ENCODE measurements at places on chromosomes 12 and 14.
A peak's percentile ranks its signal among the peaks of the same experiment; 100 is the strongest.

DNA sequence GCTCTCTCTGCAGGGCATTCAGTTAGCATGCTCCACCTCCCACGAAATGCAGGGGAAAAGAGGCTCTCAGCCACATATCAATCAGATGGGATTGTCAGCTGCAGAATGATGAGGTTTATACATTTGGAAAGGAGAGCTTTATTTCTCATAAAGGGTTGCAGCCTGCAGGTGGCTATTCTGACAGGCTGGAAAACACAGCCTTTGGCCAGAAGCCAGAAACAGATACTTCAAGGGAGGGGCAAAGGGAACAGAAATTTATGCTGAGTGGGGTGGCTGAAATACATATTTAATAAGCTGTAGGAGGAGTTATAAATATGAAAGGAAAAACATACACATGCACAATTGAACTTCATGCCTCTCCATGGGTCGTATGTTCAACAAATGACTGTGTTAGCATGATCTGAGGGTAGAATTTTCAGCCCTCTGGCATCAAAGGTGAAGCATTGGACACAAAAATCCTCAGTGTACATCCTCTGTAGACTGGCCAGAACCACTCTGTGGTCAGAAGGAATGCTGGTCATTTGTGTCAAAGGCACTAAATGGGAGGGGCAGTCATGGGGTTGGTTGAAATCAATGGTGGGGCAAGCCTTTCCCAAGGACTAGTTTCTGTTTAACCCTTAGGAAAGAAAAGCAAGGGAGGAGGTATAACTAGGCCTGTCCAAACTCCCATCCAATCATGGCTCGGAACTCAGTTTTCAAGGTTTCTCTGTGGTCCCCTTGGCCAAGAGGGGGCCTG, 62.4 kb downstream of the TMX1 start:
- DNase-seq: no peak

GRCh38 chr12:130425698-130426245, 88.1 kb downstream of the PIWIL1 start:
- no peak for DNase-seq

GRCh38 chr14:29061702-29062101, 295.1 kb downstream of the FOXG1 start:
- no peak for DNase-seq

- no peak for DNase-seq
Observed at GRCh38 chr12:98410356-98410755, 105.0 kb upstream of the TMPO start.

DNA sequence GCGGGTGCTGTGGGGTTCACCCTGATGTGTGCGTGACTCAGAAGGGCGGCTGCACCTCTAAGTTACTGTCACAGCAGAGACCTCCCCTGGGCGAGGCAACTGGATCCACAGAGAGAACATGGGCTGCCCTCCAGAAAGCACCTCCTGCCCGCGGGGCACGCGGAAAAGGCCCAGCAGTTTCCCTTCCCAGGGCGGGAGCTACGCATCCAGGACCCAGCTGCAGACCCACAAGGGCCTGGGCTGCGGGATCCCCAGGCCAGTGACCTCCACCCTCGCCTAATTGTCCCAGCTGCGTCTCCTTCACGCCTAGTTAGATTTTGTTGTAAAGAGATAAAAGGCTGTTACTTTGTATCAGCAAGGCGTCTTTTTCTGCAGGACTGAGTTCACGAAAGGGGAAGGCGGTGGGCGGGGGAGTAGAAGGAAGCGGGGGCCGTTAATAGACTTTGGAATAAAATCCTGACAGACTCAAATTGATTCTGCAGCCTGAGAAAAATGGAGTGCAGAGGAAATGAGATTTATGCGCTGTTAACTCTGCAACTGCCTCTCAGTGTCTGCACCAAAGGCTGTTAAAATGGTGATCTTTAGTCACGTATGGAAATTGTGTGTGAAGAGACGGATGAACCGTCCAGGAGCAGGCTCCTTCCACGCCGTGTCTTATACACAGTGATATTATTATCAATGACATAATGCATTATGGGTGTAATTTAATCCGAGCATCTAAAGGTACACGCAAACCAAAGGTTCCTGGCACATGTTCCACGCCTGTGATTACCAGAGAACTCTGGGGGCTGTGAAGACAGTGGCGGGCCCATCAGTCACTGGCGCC, 65.9 kb upstream of the FBRSL1 start:
- no peak for DNase-seq

GRCh38 chr14:96084796-96085195, 45.6 kb downstream of the C14orf132 start:
- DNase-seq: no peak

DNA sequence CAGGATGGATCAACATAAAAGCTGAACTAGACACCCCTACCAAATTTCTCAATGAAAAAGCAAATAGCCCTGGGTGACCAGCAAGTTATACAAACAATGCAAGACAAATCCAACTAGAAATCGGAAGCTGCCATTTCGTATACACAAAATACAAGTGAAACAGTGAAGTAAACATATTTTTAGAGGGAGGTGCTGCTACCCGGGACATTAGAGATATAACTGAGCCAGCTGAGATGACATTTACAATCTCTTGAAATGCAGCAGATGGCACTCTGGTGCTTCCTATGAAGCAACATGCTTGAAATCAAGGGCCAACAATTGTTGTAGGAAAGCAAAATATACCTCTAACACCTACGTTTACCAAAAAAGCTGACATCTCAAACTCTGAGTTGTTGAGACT, 25.5 kb downstream of the BDKRB1 start:
- DNase-seq: no peak

DNA sequence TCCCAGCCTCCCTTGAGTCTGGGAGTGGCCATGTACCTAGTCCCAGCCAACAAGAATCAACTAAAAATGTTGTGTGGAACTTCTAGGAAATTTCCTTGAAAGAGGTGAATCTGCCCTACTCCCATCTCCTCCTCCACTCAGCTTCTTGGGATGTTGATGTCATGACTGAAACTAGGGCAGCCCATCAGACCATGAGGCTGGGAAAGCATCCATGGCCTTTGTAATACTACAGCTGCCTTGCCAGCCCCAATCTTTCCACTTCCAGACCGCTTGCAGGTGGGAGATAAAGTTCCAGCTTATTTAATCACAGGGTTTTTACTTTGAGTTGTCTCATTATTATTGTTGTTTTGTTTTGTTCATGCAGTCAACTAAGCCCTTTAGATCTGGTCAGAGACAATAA, 170.3 kb upstream of the LMNTD1 start:
- DNase-seq: no peak

- DNase-seq: no peak
Observed at GRCh38 chr14:36478782-36479181, 41.2 kb downstream of the NKX2-1 start.

- DNase-seq: no peak
Observed at GRCh38 chr12:50517421-50518048, 12.8 kb downstream of the DIP2B start.

- DNase-seq: peak; percentile 85
Observed at GRCh38 chr12:121789800-121790728, 3.4 kb downstream of the RHOF start.

- DNase-seq: peak; percentile 44
Observed at GRCh38 chr12:50070314-50071060, 13.1 kb downstream of the ASIC1 start.

GRCh38 chr12:52926596-52927234, 21.8 kb upstream of the KRT8 start:
- DNase-seq: no peak

DNA sequence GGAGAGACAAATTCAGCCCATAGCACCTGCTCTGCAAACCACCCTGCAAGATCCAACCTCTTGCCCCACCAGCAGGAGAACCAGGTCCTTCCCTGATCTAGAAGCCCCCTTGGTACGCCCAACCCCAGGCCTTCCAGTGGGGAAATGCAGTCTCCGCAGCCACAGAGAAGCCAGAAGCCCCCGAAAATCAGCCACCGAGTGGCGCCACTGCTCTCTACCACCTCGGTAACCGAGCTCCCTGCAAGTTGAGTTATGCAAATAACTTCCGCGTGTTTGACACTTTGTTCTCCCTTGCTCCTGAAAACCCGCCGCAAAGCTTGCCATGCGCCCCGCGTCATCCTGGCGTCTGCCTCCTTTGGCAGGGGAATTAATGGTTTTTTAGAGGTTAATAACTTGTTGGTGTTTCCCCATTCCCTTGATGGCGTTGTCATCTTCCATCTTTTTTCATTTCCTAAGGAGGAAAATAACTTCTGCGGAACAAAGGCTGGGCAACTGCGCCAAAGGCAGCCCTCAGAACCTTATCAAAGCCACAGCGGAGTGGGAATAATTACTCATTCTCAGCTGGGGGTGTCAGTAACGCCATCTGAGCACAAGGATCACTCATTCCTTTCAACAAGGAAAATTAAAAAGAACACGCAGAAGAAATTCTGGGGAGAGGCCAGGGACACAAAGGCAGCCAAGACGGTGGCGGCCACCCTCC, 60.4 kb downstream of the FZD10 start:
- DNase-seq: no peak

- no peak for DNase-seq
Observed at GRCh38 chr12:125038976-125039625, 26.1 kb upstream of the AACS start.

- DNase-seq: no peak
Observed at GRCh38 chr12:76202621-76203020, 118.1 kb upstream of the NAP1L1 start.

- DNase-seq: no peak
Observed at GRCh38 chr12:108777156-108777555, 45.8 kb upstream of the CORO1C start.

- DNase-seq: no peak
Observed at GRCh38 chr14:92952481-92953298, 29.7 kb downstream of the CHGA start.

- DNase-seq: no peak
Observed at GRCh38 chr12:6420364-6420763, 24.4 kb upstream of the CD27 start.

GRCh38 chr12:113476176-113476986, 4.7 kb upstream of the LHX5 start:
- no peak for DNase-seq

DNA sequence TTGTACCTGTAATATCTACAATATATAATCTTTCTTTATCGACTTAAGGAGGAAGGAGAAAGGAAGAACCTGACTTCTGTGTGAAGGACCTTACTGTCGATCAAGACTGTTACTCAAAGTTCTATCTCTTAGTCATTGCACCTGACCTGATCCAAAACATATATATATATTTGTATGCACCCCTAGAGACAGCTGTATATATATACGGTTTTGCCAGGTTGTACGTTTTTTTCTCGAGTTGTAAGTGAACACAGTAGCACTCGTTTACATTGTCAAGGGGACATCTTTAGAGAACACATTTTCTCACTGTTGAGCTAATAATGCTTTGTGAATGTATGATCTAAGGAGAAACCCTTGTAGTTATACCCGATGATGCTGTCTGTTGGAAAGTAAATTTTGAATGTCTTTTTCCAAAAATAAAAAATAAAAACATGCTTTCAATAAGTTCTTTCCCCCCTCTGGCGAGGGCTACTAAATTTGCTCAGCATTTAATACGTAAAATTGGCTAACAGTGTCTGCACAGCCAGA, 536 bp upstream of the SLC35E3 start:
- DNase-seq: no peak

DNA sequence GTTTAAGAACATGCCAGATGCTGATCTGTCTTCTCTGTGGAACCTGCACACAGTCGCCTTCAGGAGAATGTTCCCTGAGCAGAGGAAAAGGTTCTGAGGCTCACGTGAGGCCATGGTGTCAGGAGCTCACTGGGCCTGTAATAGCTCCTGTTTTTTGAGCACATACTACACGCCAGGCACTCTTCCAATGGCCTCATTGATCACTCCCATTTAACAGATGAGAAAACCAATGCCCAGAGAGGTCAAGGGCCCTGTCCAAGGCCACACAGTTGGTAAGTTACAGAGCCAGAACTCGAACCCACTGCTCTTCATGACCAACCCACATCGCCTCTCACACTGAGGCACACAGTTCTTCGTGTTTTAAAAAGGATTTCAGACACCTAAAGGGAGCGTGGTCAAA, 7.3 kb upstream of the HHIPL1 start:
- DNase-seq: no peak

DNA sequence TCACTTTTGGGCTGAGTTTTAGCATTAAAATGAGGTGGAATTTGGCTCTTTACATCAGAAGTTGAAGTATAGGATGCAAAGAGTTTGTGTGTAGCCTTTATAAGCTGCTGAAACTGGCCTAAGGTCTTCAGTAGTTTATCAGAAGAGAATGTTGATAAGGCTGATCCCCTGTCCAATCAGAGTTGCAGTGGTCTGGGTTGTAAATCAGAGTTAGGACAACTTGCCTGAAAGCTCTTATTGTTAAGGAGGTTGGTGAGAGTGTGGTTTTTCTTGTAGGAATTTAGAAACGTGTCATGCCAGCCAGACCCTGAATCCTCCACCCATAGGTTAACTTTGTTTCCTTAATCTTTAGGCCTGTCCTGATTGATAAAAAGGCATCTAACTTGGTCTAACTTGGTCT, 143.5 kb downstream of the ST8SIA1 start:
- DNase-seq: no peak

DNA sequence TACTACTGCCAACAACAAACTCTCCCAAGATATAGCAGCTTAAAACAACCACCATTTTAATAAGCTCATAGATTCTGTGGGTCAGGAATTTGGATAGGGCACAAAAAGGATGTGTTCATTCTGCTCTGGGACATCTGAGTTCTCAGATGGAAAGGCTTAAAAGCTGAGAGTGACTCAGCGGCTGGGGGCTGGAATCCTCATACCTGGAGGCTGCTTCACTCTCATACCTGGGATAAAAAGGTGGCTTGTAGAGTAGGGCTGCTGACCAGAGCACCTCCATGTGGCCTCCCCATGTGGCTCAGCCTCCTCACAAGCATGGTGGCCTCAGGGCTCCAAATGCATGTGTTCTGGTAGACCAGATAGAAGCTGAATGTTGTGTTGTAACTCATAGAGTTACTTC, 20.2 kb upstream of the PELI2 start:
- DNase-seq: no peak

Measured in stimulated activated CD4-positive, alpha-beta T cell treated with anti-CD3 and anti-CD28 coated beads, TNF-alpha, amount 100 ng/mL, for 48 hours (primary cell).